BJ (cell line): ENCODE measurements at places on chromosomes 5 and 9. TPM values are rescaled to one million over a fixed set of nuclear protein-coding genes. Genes with fewer than 3 reads are reported as not detected.

- no peak for DNase-seq
These were observed 863 bp upstream of the LIFR start for GRCh38 chr5:38557308-38557710.

DNA sequence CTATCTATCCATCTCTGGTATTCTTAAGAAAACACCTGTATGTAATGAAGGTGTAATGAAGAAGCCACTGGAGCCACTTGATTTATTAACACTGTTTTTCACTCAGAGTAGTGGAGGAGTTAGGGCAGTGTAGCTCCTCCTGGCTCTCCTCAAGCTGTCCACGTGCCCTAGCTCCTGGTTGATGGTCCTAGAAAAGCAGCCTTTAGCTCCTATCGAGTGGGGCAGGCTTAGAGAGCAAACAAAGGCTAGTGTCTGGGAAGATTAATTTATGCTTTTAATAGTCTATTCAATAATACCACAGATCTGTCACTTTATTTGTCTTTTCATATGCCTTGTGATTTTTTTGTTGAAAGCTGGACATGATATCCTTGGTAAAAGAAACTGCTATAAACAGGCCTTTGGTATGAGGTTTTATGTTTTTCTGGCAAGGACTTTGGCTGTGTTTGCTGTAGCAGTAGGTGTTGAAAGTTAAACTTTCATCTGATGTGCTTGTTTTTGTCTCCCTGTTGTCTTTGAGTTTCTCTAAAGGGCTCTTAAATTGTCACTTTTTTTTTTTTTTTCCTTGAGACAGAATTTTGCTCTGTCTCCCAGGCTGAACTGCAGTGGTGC, 141.1 kb downstream of the GCNT1 start:
- DNase-seq: no peak

- no peak for DNase-seq
These were observed 9.5 kb downstream of the C9orf50 start for GRCh38 chr9:129611307-129611800.

DNA sequence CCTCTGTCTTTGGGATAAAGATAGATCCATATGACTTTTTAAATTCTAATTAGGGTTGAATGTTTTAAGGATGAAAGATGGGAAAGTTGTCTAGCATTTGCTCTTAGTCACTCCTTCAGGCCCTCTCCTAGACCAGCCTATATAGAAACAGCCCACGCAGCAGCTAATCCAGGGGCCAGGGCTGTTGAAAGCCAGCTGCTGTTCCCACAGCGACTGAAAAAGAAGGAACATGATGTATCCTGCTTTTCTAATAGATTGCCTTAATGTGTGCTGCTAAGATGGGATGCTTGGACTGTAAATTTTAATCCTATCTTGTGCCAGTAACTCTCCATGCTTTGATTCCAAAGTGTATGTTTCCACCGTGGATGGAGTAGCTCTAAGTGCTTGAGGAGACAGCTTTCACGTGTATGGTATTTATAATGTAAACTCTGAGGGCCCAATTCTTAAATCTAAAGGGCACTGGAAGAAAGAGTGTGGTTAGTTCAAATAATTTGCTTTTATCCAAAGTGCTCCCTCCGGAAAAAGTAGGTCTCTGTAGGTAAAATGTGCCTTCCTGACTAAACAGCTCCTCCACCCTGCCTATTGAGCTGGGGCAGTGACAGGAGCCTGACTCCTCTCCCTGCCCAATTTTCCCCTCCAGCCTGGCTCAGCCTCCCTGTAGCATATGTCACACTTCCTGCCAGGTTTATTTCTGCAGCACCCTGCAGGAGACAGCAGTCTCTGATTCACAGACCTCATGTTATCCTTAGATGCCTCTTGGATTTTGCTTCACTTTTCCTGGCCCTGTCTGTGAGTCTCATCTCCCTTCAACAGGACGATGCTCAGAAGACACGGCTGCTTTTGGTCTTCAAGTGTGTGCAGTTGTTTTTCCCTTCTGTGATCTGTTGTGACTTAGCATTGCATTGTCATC, 33.2 kb downstream of the SLC36A1 start:
- DNase-seq: no peak

The TNFSF8 gene
- not detected in 2 replicates for polyA plus RNA-seq

DNA sequence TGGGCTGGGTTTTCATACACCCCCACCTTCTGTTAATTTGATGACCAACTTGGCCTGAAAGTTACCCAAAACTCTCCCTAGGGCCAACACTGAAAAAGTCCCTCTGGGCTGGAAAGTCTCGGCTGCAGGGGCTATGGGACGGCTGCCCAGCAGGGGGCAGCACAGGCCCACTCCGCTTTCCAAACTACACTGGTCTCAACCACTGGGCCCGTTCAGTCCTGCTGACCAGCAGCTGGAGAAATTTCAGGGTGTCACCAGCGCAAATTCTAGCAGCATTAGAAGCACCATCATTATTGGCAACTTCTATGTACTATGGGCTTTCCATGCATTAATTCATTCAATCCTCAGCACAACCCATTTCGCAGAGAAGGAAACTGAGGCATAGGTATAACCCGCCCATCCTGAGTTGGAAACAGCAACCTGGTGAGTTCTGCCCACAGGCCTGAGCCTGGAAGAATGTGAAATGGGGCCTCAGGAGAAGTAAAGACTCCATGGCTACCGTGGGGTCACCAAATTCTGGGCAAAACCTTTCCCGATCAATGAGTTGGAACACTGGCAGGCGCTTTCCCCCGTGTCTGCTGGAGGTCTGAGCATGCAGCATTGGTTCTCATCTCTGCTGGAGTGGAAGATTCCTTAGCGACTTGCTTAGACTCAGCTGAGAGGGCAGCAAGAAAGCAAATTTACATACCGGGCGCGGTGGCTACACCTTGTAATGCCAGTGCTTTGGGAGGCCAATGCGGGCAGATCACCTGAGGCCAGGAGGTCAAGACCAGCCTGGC, 9.7 kb downstream of the ORM2 start:
- DNase-seq: no peak

The FBN2 gene
- polyA plus RNA-seq: 141 and 157 TPM in 2 replicates

DNA sequence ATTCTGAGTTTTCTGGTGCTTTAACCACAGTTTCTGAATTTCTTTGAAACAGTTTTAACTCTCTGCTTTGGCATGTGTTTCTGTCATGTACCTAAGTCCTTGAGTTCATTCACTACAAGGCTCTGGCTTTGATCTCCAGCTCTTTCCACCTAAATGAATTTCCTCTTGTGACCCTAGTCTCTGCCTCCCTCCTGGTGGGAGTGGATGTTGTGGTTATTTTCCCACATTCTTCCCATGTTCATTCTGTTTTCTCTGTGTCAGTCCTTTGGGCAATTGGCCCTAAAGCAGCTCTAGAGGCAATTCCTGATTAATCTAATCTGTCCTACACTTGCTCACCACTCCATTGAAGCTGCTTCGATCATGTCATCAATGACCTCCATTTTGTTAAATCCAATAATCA, 28.4 kb upstream of the DPYSL3 start:
- DNase-seq: no peak

DNA sequence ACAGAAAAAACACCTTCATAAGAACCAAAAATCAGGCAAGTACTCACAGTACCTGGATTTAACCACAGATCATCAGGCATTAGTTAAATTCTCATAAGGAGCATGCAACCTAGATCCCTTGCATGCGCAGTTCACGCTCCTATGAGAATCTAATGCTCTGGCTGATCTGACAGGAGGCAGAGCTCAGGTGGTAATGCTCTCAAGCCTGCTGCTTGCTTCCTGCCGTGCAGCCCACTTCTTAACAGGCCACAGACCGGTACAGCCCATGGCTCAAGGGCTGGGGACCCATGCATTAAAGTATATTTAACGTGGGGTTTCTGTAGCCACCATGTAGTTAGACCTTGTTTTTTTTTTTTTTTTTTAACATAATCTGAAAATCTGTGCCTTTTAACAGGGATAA, 147.7 kb downstream of the VPS13A start:
- DNase-seq: no peak

- no peak for DNase-seq
These were observed 323.4 kb downstream of the FBXL7 start for GRCh38 chr5:15823398-15823797.

- DNase-seq: no peak
These were observed 140.9 kb downstream of the PAX5 start for GRCh38 chr9:36893184-36893583.

DNA sequence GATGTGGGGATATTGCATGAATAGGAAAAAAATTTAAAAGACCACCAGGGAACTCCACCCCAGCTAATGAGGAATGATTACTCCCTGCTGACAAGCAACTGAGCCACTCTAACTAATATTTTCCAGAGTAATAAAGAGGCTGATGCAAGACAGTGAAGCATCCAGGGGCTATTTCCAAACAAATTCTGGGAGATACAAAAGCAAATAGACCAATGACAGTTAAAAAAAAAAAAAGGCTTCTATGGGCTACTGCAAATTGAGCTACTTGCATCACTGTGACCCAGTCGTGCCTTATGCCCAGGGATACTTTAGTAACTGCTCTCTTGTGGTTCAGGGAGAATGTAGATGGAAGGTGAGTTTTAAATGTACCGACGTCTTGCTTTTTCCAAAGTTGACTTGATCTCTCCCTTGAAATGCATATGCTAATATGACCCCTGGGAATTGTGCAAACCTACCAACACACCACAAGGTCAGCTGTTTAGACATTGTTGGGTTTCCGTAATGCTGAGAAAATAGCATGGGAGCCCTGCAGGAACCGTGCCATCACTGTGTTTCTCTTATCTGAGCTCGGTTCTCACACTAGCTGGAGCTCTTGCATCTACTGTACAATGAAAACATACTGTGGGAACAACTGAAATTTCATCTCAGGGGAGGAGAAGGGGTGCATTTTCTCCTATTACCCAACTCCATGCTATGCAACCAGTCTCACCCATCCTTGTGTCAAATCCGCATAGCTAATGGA, 250.6 kb upstream of the MAP3K1 start:
- peak; percentile 70 for DNase-seq

GRCh38 chr9:111287127-111287526, 42.9 kb downstream of the OR2K2 start:
- peak; percentile 26 for DNase-seq

GRCh38 chr9:130354378-130354777, 88.8 kb downstream of the HMCN2 start:
- DNase-seq: no peak

DNA sequence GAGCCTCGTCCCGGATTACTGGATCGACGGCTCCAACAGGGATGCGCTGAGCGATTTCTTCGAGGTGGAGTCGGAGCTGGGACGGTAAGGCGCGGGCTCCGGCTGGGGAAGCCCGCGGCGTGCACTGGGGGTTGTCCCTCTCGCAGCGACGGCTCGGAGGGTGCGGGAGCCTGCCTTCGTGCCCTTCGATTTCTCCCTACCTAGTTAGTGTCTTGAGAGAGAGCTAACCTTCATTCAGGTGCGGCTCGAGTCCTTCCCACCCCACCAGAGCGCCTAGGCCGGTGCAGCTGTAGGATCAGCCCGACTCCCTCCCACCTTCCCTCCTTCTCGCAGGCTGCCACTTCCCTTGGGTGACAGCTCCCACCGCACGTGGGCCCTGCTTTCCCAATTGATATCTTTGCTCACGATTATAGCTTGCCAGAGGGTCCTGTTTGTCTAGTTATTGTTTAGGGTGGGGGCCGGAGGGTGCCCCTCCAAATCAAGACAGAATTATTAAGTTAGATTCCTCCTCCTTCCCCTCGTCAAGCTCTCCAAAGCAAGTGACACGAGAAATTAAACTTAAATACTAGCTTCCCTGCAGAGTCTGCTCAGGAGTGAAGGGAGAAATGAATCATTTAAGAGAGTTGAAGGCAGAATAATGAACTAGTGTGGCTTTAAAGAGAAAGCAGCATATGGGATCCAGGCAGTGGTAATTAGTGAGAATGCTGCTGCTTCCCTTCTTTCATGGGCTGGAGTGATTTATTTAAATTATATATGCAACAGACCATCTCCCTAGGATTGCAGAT, 569 bp downstream of the CAMK4 start:
- no peak for DNase-seq

The TAS2R1 gene
- polyA plus RNA-seq: 0.06 and 0.54 TPM in 2 replicates
